ENCODE measurements at places on chromosomes 6 and 20. TPM values are rescaled to one million over a fixed set of nuclear protein-coding genes. Genes with fewer than 3 reads are reported as not detected.

ISM1 gene
- total RNA-seq: 23.8 TPM

GSTA2 gene
- not detected for total RNA-seq

KCNK15 gene
- not detected for total RNA-seq

SYNGAP1 gene
- 48.6 TPM for total RNA-seq

RHAG gene
- total RNA-seq: 0.46 TPM

HSPA1A gene
- total RNA-seq: 27.2 TPM

SLC12A5 gene
- 8.8 TPM for total RNA-seq

FAM162B gene
- total RNA-seq: 1.5 TPM

IPCEF1 gene
- total RNA-seq: 18.8 TPM

DEFB132 gene
- total RNA-seq: not detected

MYCT1 gene
- total RNA-seq: 178 TPM

SFTA2 gene
- 2.8 TPM for total RNA-seq

TRIM40 gene
- not detected for total RNA-seq

KCNK5 gene
- total RNA-seq: 9.8 TPM

PPP1R16B gene
- total RNA-seq: 46.9 TPM

Measured in endothelial cell (in vitro differentiated cells).